ENCODE measurements at places on chromosomes 16 and 17. TPM values are rescaled to one million over a fixed set of nuclear protein-coding genes. Genes with fewer than 3 reads are reported as not detected.

GINS2 gene
- total RNA-seq, result 4.4 TPM

CCL3 gene
- total RNA-seq, result not detected

ZFP3 gene
- total RNA-seq, result 11.6 TPM

TPSB2 gene
- total RNA-seq, result 35.2 TPM

GOSR2 gene
- total RNA-seq, result 50.0 TPM

CCT6B gene
- 0.96 TPM for total RNA-seq

CD300H gene
- total RNA-seq, result not detected

ZNF629 gene
- 13.5 TPM for total RNA-seq

TCAP gene
- total RNA-seq, result not detected

BCL6B gene
- 1.8 TPM for total RNA-seq

NEUROD2 gene
- not detected for total RNA-seq

TMIGD1 gene
- 0.80 TPM for total RNA-seq

CES1 gene
- total RNA-seq, result 6.8 TPM

SOX8 gene
- 0.37 TPM for total RNA-seq

TBC1D3I gene
- not detected for total RNA-seq

FOXL1 gene
- 2.1 TPM for total RNA-seq

SMIM36 gene
- not detected for total RNA-seq

PRR35 gene
- not detected for total RNA-seq

TP53TG3 gene
- not detected for total RNA-seq

MYO1D gene
- total RNA-seq, result 391 TPM

C1QTNF8 gene
- not detected for total RNA-seq

KRT31 gene
- not detected for total RNA-seq

GAST gene
- total RNA-seq, result not detected

TBC1D3C gene
- not detected for total RNA-seq

CCDC144A gene
- total RNA-seq, result 19.7 TPM

OVCA2 gene
- 30.3 TPM for total RNA-seq

TBX6 gene
- total RNA-seq, result not detected

SEPTIN1 gene
- total RNA-seq, result 5.2 TPM

G6PC3 gene
- 5.2 TPM for total RNA-seq

NPIPB9 gene
- 19.4 TPM for total RNA-seq

SRL gene
- not detected for total RNA-seq

CA5A gene
- total RNA-seq, result not detected

FAM117A gene
- 9.6 TPM for total RNA-seq

PPM1E gene
- total RNA-seq, result 0.14 TPM

PERCC1 gene
- not detected for total RNA-seq

KRT20 gene
- total RNA-seq, result 743 TPM

SCNN1B gene
- total RNA-seq, result 142 TPM

All from transverse colon (tissue), 4 donors.